ENCODE measurements at places on chromosomes 2 and 18.
A peak's percentile ranks its signal among the peaks of the same experiment; 100 is the strongest.

DNA sequence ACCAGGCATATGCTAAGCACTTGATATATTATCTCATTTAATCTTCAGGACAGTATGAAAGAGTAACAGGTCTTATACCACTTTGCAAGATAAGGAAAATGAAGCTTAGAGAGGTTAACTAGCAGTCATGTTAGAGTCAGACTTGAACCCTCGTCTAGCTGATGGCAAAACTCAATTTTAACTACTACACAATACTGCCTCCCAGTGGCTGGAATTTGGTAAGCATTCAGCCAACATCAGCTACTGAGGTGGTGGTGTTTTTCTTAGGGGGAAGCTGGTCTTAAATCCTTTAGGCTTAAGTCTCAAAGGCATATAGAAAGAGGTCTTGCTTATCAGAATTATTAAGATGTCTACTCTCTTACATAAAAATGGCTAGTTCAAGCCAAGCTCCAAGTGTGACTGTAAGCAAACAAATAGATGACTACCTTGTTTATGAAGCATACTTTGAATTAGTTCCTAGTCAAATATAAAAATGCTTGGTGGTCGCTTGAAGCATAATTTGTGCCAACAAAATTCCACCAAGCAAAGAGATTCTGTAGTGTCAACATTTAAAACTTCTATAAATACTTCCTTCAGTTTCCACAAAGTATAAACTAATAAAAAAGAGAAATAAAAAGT, 325.4 kb upstream of the FIGN start:
- no peak for DNase-seq

- DNase-seq: no peak
Measured at GRCh38 chr2:86037795-86038192, 67.9 kb downstream of the POLR1A start.

DNA sequence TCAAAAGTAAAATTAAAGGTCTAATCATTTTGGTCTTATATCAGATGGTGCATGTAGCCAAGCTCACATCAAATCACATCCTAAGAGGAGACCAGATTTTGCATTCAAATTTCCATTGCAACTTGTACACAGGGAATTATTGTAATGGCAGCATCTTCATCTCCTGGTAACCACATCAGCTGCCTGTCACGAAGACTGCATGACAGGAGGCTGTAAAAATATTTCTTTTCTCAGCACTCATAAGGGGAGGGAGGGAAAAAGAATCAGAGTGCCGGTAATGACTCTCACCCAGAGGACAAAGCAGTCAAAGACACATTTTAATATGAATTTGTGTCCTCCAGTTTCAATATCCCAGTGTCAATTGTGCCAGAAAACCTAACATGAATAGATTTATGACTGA, 216.7 kb downstream of the TMEM163 start:
- no peak for DNase-seq

- peak; percentile 40 for DNase-seq
Measured at GRCh38 chr2:44479127-44479887, 117.6 kb downstream of the CAMKMT start.

GRCh38 chr2:19949071-19949470, 40.8 kb downstream of the WDR35 start:
- DNase-seq: no peak

DNA sequence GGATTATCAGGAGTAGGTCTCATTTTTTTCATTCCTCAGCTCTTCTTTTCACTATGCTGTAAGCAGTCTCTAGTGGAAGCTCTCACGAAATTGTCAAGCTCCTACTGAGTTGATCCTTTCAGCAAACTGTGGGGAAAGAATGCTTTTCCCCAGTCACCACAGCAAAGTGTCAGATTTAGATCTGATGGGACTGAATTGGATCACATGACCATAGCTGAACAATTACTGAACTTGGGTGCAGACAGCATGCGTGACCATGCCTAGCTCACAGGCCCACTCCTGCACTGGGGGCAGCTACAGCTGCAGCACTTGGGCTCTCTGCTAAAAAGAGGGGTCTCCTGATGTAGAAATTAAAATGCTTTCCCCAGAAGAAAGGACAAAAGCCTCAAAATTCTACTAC, 3.1 kb downstream of the ARHGAP15 start:
- DNase-seq: no peak

DNA sequence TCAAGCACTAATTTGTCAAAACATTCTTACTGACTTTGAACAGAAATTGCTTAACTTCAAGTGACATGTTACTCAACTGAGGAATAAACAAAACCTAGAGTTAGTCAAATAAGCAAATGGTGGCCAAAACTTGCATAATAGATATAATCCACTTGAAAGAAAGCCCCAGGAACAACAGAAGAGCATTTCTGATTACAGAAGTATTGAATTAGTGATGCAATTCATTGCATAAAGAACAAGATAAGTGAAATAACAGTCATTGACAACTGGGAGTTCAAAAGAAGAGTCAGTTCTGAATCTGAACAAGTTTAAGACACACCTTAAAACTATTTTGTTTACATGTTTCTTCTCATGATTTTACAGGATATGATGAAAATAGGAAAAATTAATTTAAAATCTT, 30.8 kb downstream of the COBLL1 start:
- no peak for DNase-seq

- DNase-seq: no peak
Measured at GRCh38 chr2:187470698-187471097, 22.6 kb upstream of the CALCRL start.

DNA sequence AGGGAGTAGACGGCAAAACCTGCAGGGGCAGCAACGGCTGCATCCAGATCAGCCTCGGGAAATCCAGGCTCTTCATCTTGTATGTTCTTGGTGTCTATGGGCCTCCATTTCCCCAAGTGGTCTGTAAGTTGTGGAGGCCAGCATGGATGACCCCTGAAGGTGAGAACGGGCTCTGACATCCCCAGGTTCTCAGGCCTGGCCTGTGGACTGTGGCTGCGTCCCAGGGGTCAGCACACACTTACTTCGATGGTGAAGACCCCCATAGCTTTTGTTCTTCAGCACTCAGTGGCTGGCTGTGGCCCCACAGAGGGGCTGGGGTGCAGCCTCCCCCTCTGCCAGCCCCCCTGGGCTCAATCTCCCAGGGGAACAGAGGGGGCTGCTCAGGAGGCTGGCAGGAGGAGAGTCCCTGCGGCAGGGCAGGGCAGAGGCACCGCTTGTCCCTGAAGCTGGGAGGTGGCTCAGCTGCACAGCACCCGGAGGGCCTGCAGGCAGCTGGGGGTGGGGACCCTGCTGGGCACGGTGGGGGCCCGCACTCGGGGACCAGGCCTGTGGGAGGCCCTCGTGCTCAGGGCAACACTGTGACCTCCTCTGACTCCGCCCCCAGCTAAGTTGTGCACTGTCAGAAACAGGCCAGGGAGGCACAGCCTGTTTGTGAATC, 3.8 kb downstream of the SLC66A3 start:
- no peak for DNase-seq

DNA sequence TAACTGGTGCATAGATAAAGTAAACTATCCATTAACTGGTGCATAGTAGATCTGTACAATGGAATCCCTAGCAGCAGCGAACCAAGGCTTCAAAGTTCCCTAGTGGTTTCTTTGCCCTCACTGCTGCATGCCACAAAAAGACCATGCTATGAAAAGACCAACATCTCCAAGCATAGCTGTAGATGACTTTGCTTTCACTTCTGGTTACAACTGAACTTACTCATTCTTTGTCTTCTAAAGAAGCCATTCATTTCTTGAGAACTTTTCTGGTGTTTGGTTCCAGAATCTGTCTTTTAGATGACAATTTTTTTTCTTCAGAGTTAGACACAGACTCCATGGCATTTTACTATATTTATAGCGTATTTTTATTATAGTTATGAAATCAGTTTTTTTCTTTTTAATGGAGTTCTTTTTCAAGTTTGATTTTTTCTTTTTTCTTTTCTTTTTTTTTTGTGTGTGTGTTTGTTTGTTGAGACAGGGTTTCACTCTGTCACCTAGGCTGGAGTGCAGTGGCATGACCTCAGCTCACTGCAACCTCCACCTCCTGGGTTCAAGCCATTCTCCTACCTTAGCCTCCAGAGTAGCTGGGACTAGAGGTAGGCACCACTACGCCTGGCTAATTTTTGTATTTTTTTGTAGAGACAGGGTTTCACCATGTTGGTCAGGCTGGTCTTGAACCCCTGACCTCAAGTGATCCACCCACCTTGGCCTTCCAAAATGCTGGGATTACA, 63.6 kb downstream of the SLC35F5 start:
- no peak for DNase-seq

- no peak for DNase-seq
Measured at GRCh38 chr2:160139350-160139749, 60.7 kb downstream of the ITGB6 start.

GRCh38 chr2:11065833-11066485, 89.3 kb upstream of the SLC66A3 start:
- no peak for DNase-seq

DNA sequence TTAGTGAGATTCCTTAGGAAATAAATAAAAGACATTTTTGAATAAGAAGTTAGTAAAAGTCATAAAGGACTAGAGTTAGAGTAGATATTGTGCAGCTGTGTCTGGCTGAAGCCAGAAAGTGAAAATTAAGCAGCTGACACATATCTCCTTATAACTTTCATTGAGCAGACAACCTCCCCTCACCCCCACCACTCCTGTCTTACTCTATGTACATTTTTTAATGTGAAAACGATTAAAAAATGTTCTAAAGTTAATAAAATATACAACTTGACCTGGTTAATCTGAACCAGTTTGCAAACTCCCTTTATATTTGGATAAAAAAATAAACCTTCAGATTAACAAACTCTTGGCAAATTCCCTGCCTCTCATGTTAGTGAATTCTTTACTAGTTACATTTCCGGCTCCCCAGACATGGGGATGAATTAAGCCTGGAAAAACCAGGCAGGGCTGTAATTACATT, 462.8 kb downstream of the MEIS1 start:
- no peak for DNase-seq

GRCh38 chr2:46175419-46175818, 121.8 kb upstream of the EPAS1 start:
- DNase-seq: no peak

- DNase-seq: no peak
Measured at GRCh38 chr2:42064417-42064942, 16.7 kb downstream of the PKDCC start.

DNA sequence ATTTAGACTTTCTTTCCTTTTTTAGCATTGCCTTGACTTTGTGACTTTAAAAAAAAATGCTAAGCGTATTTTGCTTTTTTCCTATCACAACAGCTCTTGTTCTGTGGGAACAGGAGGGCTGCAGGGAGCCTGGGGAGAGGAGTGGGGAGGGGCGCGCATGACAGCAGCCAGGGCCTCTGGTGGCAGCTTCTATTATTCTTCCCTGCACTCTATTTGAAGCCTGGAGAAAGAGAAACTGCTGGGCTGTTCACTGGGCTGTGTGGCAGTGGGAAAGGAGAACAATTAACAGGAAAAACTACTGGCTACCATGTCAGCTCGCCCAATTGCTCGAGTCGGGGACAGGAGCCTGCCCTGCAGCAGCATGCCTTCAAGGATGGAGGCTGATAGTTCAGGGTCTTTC, 119.0 kb upstream of the ZBTB14 start:
- DNase-seq: no peak

Measured in activated CD4-positive, alpha-beta T cell treated with anti-CD3 and anti-CD28 coated beads for 24 hours (primary cell).